ENCODE measurements at places on chromosomes 1 and 21.

- no peak for DNase-seq
Measured at GRCh38 chr1:218462116-218462515, 117.0 kb downstream of the TGFB2 start.

GRCh38 chr1:235597867-235598553 is 51.6 kb downstream of the GNG4 start:
- peak; percentile 13 for DNase-seq

- no peak for DNase-seq
Measured at GRCh38 chr1:243539636-243540035, 283.8 kb downstream of the SDCCAG8 start.

DNA sequence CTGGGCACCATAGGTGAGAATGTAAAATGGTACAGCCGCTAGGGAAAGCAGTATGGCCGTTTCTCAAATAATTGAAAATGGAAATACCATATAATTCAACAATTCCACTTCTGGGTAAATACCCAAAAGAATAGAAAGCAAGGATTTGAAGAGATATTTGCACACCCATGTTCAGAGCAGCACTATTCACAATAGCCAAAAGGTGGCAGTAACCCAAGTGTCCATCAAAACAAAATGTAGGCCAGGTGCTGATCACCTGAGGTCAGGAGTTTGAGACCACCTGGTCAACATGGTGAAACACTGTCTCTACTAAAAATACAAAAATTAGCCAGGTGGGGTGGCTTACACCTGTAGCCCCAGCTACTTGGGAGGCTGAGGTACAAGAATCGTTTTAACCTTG is 62.1 kb downstream of the OLIG1 start:
- no peak for DNase-seq

Data from renal cortical epithelial cell (primary cell).